ENCODE measurements at places on chromosomes 16 and 17. TPM values are rescaled to one million over a fixed set of nuclear protein-coding genes. Genes with fewer than 3 reads are reported as not detected.

TBC1D3B gene
- total RNA-seq: not detected

- H3K27ac ChIP-seq: no peak overlapping the region
- no peaks in the 10 kb centered on the region for H3K4me1 ChIP-seq
- DNase-seq: peak; percentile 81
- H3K36me3 ChIP-seq: no peaks in the 10 kb centered on the region
Observed at GRCh38 chr16:71426069-71426879, 15.6 kb downstream of the TLE7 start.

GRCh38 chr17:1625581-1625980 lies 3.1 kb downstream of the SLC43A2 start:
- DNase-seq: no peak
- H3K4me3 ChIP-seq: no peak overlapping the region
- H3K36me3 ChIP-seq: no peaks in the 10 kb centered on the region
- H3K27ac ChIP-seq: no peak overlapping the region
- peaks cover 15% of the 10 kb centered on the region for H3K4me1 ChIP-seq

DNA sequence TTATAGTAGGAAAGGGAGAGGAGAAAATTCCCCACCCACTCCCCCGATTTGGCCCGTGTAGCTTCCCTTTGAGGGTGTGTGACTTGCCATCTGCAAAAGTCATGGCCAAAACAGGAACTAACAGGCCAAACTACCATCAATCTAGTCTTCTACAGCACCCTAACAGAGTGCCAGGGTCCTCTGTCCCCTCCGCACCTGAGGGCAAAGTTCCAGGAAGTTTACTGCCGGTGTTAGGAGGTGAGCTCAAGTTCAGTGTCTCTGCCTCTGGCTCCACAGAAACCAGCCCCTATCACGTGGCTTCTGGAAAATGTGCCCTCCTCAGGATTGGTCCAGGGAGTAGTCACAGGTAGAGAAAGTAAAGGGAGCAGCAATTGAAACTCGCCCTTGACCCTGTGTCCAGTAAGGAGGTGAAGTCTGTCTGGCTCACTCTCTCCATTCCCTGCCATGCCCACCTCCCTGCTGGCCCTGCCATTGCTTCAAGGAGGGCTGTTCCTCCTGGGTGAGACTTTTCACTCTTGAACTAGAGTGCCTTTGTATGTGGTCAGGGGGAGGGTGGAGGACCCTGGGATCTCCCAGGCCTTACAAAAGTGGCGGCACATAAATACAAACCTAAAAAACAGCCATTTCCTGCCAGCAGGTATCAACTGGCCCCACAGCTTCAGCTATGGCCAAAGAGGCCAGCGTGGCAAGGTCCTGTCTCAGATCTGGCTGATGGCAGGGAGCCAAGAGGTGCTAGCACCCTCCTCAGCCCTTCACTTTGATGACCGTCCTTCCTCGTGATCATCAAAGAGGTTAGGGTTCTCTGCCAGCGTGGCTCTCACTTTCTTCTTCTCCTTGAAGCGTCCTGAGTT lies 5.3 kb downstream of the PRR15L start:
- no peaks in the 10 kb centered on the region for H3K27me3 ChIP-seq
- no peaks in the 10 kb centered on the region for H3K36me3 ChIP-seq
- peak overlapping the region; percentile 96 for H3K27ac ChIP-seq
- H3K4me1 ChIP-seq: peaks cover 58% of the 10 kb centered on the region
- H3K4me3 ChIP-seq: no peak overlapping the region

CYBA gene
- total RNA-seq: 295 TPM

Measured in thyroid gland (tissue), 4 donors.